ENCODE measurements at places on chromosomes 12 and 14.

DNA sequence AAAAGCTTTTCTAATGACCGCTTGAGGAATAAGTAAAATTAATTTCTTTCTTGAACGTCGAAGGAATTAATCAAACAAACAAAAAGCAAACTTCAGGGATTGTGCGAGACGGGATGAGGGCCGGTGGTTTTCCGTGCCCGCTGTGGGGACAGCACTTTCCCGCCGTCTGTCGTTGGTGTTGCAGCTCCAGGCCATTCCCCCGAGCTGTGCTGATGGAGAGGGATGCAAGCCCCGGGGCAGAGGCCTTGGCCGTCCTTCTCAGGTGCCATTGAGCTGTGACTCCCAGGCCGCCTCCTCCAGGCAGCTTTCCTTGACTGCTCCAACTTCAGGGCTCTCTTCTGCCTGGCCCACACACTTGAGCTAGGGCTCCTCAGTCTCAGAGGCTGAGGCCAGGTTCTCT lies 109.0 kb upstream of the C14orf180 start:
- no peak overlapping the region for H3K27ac ChIP-seq
- no peak for DNase-seq
- no peak overlapping the region for H3K4me3 ChIP-seq

GRCh38 chr14:88079624-88080023 lies 74.7 kb downstream of the GPR65 start:
- H3K36me3 ChIP-seq = no peaks in the 10 kb centered on the region
- no peaks in the 10 kb centered on the region for H3K4me1 ChIP-seq
- H3K27me3 ChIP-seq = no peaks in the 10 kb centered on the region
- H3K27ac ChIP-seq = no peak overlapping the region
- no peak overlapping the region for H3K4me3 ChIP-seq

GRCh38 chr14:32190673-32191072 lies 11.2 kb upstream of the RNU6-7 start:
- no peak overlapping the region for H3K4me3 ChIP-seq
- H3K36me3 ChIP-seq = no peaks in the 10 kb centered on the region
- no peak for DNase-seq
- no peaks in the 10 kb centered on the region for H3K27me3 ChIP-seq
- no peaks in the 10 kb centered on the region for H3K4me1 ChIP-seq

DNA sequence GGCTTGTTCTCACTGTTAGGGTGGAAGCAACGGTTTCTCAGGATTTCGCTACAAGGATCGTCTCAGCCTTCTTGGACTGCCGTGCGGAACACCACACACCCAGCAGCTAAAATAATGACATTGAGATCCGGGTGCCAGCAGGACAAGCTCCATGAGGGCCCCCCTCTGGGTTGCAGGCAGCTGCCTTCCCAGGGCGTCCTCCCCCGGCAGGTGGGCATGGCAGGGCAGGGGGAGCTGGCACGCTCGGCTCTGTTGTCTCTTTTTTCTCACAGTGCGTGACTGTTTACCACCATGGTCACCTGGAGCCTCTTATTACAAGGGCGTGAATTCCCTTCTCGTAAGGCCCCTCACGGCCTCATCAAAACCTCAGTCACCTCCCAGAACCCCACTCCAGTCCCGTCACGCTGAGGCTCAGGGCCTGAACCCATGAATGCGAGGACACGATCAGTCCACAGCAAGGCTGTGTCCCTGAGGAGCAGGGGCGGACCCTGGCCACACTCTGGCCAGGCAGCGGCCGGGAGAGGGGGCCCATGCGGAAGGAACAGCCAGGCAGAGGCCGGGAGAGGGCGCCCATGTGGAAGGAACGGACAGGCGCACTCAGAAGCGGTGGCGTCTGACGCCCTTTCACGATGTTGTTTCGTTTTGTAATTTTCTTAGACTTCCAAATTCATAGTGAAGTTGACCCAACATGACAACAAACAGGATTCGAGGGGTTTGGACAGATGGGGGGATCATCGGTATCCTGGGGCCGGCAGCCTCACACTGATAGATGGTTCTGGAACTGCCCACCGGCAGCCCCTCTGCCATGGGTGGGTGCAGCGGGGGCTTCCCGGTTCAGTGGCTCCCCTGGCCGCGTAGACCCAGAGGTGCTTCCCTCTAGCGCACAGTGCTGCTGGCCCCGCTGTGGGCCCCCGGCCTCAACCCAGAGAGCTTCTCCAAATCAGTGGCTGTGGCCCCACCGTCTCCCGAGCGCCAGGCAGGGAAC lies 10.0 kb downstream of the LRCOL1 start:
- H3K27ac ChIP-seq = no peak overlapping the region
- DNase-seq = no peak
- no peaks in the 10 kb centered on the region for H3K4me1 ChIP-seq
